Activated CD4-positive, alpha-beta T cell treated with anti-CD3 and anti-CD28 coated beads, Interleukin-2, amount 50 U/mL, for 48 hours (primary cell): ENCODE measurements at places on chromosomes 7 and 10.

DNA sequence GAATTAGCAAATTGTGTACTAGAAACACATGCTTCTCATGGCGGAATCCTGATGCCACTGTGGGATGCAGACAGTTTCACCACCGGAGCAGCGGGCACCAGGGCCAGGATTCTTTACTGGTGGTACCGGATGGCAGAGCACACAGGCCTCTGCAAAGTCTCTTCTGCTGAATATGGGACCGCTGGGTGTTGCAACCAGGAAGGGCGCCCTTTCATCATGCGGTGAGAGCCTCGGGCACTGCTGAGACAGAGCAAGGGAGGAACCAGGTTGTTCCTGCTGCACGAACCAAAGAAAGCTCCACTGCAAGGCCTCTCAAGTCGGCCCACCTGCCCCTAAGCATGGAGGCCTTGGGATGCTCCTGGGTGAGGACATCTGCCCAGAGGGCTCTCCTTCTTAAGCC lies 57.0 kb upstream of the NMT2 start:
- DNase-seq, result no peak

DNA sequence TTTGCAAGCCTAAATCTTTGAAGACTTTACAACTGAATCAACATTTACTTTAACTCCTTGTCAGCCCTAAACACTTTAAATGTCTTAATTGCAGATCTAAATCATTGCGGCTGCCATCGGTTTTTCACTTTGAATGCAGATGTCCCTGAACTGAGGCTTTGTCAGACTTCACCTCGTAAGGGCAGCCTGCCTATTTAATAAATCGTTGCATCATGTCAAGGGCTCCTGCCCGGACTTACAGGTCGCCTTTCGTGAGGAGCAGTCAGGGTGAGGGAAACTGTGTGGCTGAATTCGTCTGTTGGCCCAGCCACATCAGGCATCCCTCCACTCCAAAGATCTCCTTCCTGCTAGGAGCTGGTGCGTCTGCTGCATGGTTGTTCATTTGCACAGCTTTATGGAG lies 368.2 kb upstream of the NPVF start:
- no peak for DNase-seq

GRCh38 chr10:43278216-43278615 lies 11.4 kb upstream of the RASGEF1A start:
- no peak for DNase-seq

- no peak for DNase-seq
These were observed 970.1 kb upstream of the ZNF722 start for GRCh38 chr7:63028376-63029206.

DNA sequence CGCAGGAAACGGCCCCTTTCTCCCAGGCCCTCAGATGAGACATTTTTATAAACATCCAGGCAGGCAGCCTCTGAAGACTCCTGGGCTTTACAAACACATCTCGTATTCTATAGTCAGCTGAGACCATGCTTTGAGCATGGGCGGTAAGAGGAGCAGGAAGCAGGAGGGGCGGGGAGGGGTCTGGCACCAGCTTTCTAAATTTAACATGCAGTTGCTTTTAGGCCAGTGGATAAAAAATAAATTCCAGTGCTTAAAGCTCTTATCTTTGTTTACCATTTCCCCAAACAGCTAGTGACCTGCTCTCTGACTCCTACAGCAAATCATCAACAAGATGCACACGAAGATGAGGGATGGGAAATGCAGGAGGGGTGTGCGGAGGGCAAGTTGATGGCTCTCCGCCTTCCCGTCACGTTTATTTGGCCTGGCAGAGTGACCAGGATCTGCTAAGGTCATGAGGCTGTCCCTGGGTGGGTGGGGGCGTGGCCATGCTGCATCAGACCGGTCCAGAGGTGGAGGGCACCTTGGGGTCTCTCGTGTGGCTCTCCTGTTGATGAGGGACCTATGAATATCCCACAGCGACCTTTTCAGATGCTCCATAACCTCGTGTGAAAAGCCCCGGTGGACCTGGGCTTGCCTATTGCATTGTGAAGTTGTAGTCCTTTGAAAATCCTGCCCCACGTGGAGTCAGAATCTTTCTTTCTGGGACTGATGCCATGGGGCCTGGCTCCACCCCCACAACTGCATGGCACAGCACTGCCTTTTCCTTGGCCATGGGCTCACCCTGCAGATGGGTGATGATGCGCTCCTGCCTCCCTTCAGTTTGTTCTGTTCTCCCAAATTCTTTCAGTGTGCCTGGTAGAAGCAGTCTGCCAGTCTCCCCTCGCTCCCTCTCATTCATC lies 67.5 kb downstream of the PARP12 start:
- DNase-seq, result no peak

GRCh38 chr10:102384053-102384452 lies 11.5 kb upstream of the NFKB2 start:
- DNase-seq, result no peak
